Hepatic stellate cell (primary cell): ENCODE measurements at places on chromosomes 1 and 21.

- DNase-seq = no peak
Measured at GRCh38 chr21:25409978-25410377, 197.3 kb downstream of the MRPL39 start.

- no peak for DNase-seq
Measured at GRCh38 chr1:6198646-6199297, 623 bp downstream of the RPL22 start.

DNA sequence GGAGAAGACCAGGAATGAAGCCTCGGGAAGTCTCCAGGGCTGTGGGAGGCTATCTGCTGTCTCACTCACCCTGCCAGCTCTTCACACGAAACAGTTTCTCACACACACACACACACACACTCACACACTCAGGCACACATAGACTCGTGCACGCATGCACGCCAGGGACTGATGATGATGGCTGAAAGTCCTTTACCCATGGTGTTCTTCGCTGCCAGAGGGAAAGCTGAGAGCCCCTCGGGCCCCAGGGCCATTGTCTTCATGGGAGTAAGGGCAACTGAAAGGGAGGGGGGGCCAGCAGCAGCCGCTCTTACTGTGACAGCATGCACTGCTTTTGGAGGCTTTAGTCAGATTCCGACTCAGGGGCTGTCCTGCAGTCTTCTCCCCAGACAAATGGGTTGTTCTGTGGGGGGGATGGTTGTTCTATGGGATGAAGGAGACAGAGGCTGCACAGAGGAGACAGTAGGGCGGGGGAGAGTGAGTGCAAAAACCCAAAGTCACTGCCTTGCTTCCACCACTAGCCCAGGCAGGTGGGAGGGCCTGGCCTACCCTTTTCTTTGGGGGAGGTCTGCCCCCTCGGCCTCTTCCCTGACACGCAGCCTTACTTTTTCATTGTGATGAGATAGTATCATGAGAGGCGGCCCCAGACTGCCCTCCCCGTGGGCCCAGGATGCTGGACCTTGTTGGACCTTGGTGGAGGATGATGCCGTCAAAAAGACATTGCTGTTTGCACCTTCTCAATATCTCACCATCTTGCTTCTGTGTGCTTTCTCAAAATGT lies 29.0 kb downstream of the STUM start:
- no peak for DNase-seq

DNA sequence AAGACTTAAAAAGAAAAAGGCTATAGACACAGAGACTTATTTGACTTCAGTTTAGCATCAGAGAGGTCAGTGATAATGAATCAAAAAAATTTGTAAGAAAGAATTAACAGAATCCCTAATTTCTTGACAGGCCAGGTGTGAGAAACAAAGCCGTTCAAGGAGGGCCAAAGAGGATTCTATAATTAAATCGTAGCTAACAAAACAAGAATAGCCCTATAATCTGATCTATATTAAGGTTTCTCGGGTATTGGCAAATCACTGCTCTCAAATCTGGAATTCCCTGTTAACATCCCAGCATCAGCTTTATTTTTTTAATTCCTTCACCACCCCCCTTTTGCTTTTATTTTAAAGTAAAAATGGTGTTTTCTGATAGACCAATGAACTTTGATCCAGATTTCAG lies 60.3 kb downstream of the PUM1 start:
- no peak for DNase-seq

GRCh38 chr1:169200319-169200718 lies 93.8 kb downstream of the ATP1B1 start:
- DNase-seq = no peak

DNA sequence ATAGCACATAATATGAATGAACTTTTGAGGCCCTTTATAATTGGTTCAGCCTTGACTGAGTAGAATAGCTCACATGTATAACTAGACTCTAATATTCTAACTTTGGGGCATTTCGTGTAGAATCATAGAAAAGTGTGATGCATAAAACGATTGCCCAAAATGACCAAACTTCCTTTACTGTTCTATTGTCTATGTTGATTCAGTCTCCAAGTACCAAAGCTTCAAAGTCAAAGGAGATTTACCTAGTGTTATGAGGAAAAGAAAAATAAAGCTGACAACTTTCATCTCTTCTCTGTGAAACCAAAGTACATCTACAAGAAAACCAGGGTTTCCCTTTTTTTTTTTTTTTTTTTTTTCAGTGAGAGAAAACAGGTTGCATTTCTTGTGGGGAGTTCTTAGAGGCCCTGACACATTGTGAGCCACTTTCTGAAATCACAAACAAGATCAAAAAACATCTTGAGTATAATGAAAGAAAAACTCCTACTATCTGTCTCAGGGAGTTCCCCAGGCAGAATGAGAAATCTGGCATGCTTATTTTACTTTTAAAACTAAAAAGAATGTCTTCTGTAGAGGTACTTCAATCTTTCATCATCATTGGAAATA lies 183.4 kb downstream of the TNFSF18 start:
- DNase-seq = no peak

DNA sequence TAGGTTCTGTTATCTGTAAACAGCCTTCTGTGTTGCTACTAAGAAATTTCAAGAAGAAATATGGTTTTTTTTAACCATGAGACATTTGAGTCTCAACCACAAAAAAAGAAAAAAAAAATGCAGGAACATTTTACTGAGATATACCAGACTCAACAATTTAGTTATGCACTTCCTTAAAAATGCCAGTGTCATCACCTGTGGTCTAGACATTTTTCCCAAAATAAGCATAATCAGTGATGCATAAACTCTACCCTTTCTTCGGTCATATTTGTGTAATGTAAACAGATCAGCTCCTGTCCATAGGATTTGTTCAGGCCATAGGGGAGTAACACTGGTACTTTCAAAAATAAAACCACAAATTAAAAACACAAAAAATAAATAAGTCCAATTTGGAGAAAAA lies 122.6 kb upstream of the TNFSF4 start:
- peak; percentile 2 for DNase-seq

DNA sequence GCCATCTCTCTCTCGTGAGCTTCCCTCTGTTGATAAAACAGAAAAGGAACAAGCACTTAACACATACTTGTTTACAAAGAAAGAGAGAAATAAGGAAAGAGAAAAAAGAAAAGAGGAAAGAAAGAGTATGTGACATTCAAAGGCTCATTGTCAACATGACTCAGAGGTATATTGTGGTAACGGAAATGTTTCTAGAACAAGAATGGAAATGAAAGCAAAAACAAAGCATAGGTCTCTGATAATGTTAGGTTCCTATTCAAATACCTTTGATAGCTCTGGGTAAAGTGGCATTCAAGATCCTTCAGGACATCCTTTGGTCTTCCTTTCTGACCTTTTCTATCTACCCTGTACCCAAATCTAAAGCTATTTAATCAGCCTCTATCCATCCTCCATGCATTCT lies 67.4 kb upstream of the DMRTA2 start:
- DNase-seq = no peak

GRCh38 chr1:172900376-172900997 lies 150.3 kb downstream of the TNFSF18 start:
- no peak for DNase-seq

GRCh38 chr1:56397811-56398231 lies 181.5 kb downstream of the PLPP3 start:
- DNase-seq = no peak

- no peak for DNase-seq
Measured at GRCh38 chr21:36039861-36040260, 20.5 kb downstream of the SETD4 start.

DNA sequence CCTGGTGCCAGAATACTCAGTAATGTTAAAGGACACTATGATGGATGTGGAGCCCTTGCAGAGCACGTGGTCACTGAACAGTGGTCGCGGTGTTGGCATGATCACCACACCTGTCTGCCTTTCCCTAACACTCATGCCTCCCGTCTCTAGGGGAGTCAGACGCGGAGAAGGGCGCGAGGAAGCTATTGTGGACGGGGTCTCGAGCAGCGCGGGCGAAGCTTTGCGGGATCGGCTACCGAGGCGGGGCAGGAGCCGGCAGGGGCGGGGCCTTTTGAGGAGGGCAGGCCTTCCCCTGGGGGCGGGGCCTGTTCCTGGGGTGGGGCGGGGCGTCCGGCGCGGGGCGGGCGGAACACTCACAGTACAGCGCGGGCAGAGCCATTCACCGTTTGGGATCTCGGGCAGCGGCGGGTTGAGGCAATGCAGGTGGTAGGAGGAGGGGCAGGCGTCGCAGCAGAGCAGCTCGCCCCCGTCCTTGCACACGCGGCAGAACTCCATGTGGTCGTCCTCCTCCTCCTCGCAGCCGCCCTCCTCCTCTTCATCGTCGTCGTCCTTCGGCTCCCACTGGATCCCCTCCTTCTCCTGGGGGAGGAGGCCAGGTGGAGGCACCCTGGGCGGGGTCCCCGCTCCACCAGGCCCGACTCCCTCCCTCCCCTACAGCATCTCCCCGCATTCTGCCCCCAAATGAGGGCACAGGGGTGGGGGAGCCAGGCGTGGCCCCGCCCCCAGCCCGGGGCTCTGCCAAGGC lies 31.5 kb downstream of the CHD5 start:
- DNase-seq = no peak

DNA sequence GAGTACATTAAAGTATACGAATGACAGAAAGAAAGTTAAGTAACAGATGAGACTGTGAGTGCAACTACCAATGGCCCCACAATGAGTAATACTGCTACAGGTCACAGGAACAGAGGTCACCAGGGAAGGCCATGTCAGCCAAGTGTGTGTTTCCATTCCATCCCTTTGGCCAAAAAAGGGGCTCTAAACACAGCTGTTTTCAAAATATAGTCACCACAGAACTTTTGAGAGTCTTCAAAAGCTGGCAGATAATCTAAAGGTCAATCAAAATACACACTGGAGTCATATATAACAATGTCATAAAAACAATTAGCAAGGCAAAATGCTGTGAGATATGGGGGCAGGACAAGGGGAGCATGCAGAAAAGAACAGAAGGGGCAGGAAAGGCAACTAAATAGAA lies 10.2 kb downstream of the USP24 start:
- DNase-seq = no peak

DNA sequence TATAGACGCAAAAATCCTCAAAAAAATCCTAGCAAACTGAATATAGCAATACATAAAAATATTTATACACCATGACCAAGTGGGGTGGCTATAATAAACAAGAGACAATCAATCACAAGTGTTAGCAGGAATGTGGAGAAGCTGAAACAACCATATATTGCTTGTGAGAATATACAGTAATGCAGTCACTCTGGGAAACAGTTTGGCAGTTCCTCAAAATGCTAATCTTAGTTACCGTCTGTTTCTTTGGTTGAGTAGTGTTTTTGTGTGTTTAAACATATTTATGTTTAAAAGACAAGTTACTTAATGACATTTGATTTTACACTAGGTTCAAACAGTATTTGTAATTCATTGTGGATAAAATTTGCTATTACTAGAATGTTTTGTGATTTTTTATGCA lies 792.0 kb downstream of the LTN1 start:
- DNase-seq = no peak

DNA sequence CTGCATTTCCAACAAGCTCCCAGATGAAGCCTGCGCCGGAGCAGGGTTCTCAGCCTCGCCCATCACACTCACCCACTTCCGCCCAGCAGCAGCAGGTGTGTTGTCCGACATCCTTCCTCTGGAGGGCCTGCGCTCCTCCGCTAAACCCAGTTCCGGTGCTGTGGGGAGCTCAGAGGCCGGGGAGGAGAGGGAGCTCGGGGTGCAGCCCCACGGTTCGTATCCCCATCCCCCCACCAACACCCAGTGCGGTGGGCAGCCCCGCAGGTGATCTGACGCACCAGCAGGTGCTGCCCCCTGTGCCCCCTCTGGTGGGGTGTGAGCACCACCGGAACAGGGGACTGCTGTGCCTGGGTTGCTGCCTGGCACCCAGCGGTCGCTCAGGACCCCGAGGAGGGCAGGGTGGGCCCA lies 3.4 kb upstream of the PEX10 start:
- no peak for DNase-seq

- DNase-seq = no peak
Measured at GRCh38 chr1:182101415-182102042, 40.0 kb upstream of the ZNF648 start.

DNA sequence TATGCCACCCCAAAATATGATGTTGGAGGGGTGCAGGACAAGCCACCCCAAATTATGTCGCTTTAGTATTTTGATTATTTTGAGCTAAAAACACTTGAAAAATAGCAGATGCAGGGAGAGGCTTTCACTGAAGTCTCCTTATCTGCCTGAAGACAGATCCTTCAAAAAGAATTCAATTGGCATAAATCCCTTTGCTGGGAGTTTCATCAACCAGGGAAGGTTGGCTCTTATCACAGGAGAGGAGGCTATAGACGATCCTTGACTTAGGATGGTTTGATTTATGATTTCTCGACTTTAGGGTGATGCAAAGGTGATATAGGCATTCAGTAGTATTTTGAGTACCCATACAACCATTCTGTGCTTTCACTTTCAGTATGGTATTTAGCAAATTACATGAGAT lies 97.8 kb upstream of the CAMK1G start:
- DNase-seq = no peak

DNA sequence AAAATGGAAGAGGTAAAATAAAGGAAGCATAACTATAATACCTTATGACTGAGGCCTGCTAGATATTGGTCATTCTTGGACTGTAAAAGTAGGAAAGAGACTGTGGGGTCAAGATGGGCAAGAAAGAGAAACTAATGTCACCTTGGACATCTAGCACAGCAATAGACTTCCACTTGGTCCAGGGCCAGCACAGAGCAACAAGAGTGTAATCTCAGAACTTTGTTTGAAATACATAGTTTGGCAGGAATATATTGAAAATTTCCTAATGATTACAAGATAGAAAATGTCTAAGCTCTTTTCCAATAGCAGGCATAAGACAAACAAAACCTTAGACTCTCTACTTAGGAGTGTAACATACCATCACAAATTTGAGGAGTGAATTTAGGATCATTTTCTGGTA lies 4.6 kb downstream of the LRRC8C start:
- no peak for DNase-seq

DNA sequence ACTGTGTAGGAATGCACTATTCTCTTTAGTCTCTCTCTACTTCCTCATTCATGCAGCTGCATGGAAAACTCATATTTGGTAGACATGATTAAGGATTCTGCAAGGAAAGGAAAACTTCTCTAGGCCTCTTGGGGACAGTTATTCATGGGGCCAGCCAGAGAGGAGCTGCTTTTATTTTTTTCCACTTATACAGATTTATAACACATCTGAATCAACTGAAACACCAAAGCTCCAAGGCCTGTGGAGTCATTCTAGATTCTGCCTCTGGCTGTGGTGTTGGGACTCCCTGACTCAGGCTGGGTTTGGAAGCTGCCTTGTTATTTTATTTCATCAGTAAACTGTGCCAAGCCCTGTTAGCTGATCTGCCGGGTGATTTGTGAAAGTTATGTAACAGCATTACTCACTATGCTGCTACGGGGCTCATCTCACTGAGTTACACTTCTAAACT lies 83.9 kb upstream of the EDEM3 start:
- DNase-seq = peak; percentile 72

GRCh38 chr1:40945491-40945973 lies 34.0 kb upstream of the CTPS1 start:
- no peak for DNase-seq

GRCh38 chr1:29760067-29760564 lies 523.8 kb downstream of the PTPRU start:
- DNase-seq = no peak
